ENCODE measurements at places on chromosomes 7 and 10.

DNA sequence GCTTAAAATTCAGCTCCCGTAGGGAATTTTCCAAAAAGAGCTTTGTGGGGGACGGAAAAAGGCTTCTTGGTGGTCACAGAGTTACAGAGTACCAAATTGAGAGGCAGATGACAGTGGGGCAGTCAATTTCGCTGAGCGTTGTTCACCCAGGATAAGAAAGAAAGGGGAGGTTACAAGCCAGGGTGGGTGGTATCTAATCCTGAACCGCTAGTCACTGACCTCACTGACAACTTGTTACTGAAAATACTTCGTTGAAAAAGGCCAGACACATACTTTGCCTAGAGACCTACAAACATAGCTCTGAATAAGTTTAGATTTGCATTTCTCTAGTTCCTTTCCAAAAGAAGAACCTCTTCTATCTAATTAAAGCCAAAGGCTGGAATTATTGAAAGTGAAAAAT is at the start of gene CTNNA3:
TSS of gene CTNNA3 (minus strand) at position 167 of the 400 bp plus-strand sequence.
- DNase-seq = no peak

DNA sequence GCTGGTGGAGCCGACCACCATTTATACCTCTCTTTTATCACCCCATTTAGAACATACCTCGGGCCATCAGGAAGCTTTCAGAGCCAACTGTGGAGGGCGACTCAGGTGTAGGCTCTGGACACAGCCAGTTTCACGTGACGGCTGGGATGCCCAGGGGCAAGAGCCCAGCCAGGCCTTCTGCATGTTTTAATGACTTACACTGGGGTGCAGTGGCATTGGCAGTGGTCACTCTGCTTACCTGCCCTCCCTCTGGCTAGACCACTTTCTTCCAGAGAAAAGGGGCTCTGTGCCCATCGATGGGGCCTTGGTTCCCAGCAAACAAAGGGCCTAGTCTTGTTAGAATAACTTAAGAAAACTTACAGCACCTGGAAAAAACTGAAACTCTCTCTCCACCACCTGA is 50.0 kb downstream of the PNLIPRP2 start:
- DNase-seq = no peak

DNA sequence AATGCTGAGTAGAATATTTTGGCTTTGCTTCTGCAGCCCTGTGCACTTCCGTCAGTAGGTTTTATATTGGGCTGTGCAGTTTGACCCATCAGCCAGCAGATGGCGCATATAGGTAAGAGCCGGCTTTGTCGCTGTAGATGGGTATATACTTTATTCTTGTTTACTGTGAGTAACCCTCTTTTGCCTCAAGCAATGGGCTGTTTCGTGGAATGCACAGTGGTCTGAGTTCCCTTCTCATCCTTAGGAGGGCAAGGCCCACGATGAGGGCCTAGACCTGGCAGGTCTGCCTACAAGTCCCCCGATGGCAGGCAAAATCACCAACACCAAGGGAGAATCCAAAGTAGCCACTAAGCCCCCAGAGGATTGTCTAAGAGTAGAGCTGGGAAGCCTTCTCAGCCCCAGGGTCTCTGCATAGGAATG is 1002.9 kb upstream of the KCND2 start:
- DNase-seq = no peak

DNA sequence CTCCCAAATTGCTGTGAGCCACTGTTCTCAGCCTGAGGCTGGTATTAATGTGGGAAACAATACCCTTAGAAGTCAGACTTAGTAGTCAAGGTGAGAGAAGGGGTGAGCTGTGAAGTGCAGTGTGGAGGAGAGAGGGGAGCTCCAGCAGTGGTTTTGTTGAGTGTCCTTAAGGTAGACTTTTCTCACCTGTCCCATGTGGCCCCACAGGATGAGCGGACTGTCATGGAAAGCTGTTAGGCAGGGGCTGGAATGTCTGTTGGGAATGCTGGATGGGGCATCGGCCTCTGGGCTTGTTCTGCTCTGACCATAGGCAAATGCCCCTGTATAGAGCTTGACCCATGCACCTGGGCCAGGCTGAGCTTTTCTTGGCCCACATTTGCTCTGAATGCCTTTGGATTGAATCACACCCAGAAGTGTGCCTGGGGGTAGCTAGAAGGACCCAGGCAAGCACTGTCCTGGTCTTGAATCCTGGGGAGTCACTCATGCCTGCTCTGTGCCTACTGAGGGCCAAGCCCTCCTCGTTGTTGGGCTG is 36.3 kb upstream of the SH2D4B start:
- DNase-seq = no peak

- peak; percentile 6 for DNase-seq
Observed at GRCh38 chr7:81769891-81770727, at the start of gene HGF. HGF (minus strand) TSS chr7:81770047; CDS start chr7:81769971, 76 bp downstream.

- DNase-seq = no peak
Observed at GRCh38 chr10:97573021-97573420, 442 bp downstream of the ANKRD2 start.

DNA sequence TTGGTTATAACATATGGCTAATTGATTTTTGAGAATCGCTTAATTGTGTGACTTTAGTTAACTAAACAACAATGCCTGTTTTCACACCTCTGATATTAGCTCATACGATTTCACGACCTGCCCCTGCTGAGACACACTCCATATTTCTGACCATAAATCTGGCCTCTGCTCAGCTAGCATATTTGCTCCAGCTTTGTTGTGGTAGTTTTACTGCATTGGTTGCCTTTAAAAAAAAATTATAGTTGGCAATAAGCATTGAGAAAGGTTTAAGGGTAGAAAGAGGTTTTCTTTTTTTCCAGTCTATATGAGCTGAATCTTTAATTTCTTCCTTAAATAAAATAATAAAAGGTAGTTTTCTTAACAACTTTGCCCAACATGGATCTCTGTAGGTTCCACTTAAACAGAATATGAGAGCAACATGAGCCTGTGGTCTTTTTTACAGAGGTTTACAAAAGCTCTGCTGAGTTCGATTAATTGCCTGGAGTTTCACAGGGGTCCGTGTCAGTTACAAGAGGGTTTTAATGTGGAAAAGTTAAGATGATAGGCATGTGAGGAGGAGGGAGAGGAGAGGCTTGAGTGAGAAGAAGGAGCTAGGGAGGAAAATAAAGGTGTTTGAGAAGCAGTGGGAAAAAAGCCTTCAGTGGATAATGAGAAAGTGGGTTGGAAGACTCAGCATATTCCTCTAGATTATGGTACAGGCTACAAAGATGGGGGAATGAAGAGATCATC is 318.2 kb downstream of the CXCL12 start:
- DNase-seq = no peak

DNA sequence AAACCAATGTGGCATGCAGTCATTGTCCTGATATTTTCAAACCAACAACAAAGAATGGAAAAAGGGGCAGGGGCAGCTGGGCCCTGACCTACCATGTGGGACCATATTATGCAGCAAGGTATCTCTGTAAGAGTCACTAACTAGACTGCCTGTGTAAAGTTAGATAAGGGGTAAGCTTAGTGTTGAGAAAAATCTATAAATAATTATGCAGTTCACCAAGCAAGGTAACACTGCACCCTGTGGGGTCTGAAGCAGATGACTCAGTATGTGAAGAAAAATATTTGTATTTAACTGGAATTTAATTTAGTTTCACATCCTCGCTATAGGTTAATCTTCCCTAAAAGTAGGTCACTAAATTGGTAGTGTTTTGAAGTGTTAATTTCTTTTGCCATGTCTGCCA is 99.3 kb downstream of the PPP1R3A start:
- no peak for DNase-seq

DNA sequence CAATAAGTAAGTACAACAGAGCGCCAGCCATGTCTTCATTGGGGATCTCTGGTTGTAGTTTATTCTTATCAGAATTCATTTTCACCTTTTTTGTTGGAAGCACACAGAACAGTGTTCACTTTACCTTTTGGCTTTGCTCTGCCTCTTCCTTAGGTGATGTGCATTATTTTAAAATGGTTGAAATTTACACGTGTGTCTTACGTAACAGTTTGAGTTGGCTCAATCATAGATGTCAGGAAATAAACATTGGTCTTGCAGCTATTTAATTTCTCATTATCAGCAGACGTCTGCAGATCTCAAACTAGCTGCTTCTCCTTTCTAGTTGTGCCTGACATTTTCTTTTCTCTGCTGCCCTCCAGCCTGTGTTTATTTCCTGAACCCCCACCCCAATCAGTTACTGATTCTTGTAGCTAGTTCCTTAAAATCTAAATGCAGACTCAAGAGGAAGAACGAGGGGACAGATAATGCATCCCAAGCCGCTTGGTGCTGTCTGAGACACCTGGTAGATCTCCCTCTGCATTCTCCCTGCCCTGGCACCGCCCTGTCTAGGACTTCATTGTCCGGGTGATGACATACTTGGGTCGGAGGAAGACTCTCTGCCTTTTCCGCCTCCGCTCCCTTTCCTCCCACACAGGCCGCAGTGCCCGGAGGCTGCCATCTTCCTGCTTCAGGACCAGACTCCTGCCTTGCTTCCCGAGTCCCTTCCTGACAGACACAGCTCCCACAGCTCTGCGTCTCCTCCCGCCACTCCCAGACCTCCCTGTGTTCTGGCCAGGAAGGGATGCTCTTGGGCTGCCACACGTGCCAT is 108.2 kb downstream of the ANKRD61 start:
- DNase-seq = no peak

DNA sequence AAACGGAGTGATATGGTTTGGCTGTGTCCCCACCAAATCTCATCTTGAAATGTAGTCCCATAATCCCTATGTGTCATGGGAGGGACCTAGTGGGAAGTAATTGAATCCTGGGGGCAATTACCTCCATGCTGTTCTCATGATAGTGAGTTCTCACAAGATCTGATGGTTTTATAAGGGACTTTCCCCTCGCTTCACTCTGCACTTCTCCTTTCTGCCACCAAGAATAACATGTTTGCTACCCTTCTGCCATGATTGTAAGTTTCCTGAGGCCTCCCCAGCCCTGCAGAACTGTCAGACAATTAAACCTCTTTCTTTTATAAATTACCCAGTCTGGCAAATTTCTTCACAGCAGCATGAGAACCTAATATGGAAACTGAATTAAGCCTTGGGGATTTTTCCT is 19.1 kb downstream of the FAM3C start:
- no peak for DNase-seq

DNA sequence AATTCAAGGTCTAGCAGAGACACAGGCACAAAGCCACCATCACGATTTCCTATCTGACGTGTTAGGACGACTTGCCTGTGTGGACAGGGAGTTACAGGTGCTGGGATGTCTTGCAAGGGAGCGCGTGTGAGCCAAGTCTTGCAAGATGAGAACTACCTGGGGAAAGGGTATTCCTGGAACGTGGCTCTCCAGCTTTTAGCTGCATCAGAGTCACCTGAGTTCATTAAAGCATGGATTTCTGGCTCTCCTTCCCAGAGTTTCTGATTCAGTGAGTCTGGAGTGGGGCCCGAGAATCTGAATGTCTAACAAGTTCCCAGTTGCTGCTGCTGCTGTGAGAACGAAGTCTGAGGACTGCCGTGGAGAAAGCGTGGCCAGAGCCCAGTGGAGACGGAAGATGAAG is 30.0 kb upstream of the RNF32 start:
- no peak for DNase-seq

- no peak for DNase-seq
Observed at GRCh38 chr7:44965937-44966730, 12.7 kb downstream of the MYO1G start.

DNA sequence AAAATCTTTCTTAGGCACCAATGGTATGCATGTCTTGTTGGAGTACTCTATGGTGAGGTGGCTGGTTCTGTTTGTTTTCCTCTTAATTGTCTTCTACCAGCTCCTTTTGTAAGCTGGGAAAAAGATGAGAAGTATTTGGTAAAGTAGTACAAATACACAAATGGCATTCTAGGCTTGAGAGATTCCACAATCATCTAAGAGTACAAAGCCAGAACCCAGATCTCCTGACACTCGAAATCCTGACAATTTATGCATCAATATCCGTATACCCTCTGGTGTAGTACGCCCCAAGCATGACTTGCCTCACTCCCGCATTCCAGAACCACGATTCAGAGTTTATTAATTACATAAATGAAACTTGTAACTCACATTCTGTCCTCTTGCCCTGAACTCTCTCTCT is 43.5 kb downstream of the CDCA7L start:
- no peak for DNase-seq

DNA sequence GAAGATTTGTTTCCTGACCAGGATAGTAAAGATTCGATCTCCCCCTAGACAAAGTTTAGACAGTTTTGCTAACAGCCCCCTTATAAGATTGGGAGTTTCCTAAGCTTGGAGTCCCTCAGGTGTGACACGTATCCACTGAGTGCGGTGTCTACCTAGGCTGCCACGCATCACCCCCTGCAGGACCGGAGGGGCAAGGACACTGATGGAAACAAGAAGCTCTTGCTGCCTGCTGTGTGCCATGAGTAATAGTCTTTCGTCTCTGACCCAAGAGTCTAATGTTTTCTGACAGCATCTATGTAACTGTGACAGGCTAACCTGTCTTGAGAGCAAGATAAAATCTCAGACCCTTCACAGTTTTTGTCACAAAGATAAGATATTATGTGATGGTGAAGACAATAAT is 173.5 kb downstream of the SEMA3E start:
- no peak for DNase-seq

All from cerebellum (tissue), 4 donors.